ENCODE measurements at places on chromosomes 12 and 14.
A peak's percentile ranks its signal among the peaks of the same experiment; 100 is the strongest.

DNA sequence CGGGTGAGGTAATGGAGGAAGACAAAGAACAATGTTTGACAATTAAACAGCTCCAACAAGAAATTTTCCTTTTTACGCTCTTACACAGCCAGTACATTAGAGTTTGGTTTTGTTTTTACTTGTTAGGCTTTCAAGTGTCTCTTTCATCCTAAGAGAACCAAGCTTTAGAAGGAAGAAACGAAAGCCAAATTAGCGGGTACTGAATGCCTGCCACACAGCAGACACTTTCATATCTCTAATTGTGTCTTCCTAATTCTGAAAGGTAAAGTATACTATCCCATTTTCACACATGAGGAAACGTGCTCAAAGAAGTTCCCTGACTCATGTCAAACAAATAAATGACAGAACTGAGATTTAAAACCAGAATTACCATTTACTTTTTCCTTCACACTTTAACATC, 65.0 kb downstream of the CDK17 start:
- no peak for DNase-seq

DNA sequence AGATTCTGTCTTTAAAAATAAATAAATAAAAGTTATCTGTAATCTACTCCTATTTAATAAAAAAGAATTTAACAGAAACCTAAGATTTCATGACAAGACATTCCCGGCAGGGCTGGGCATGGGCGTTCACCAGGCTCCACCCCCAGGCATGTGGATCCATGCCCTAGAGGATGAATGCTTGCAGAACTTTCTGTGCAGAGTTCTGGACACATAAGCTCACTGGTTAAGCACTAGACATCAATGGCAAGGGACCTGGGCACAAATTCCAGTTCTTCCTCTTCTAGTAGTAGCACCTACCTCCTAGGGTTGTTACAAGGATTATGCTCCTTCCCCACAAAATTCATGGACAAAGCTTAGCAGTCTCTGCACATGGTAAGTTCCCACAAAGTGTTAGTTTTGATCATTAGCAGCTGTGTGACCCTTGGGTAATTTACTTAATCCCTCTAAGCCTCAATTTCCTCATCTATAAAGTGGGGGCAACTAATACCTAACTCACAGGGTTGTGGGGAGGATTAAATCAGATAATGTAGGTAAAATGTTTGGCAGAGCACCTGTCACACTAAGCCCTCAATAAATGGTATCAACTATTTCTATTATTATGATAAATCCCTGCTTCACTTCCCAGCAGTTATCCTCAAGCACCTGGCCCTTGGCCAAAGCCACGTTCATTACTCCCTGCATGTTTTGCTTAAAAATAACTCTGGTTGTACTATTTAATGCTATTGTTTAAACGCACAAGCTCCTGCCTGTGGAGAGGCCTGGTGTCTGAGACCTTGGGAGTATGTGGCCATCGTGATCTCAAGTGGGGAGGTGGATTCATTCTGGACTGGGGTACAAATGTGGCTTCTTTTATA, 9.8 kb downstream of the GALNT6 start:
- DNase-seq, result peak; percentile 46

- DNase-seq, result no peak
Observed at GRCh38 chr12:2645460-2645859, 149.3 kb upstream of the FKBP4 start.

GRCh38 chr12:19223018-19223417, 93.5 kb downstream of the PLEKHA5 start:
- peak; percentile 33 for DNase-seq

DNA sequence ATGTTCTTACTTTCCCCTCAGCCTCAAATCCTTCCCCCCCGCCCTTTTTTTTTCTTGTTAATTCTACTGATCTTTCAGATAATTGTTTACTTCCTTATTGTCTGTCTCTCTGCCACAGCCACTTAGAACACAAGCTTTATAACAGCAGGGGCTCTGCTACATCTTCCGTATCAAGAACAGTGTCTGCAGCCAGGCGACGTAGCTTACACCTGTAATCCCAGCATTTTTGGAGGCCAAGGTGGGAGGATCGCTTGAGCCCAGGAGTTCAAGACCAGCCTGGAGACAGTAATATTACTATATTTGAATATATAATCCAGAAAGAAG, 5.4 kb downstream of the SOS2 start:
- no peak for DNase-seq

GRCh38 chr12:108845696-108846095, 11.7 kb downstream of the SSH1 start:
- DNase-seq, result no peak

DNA sequence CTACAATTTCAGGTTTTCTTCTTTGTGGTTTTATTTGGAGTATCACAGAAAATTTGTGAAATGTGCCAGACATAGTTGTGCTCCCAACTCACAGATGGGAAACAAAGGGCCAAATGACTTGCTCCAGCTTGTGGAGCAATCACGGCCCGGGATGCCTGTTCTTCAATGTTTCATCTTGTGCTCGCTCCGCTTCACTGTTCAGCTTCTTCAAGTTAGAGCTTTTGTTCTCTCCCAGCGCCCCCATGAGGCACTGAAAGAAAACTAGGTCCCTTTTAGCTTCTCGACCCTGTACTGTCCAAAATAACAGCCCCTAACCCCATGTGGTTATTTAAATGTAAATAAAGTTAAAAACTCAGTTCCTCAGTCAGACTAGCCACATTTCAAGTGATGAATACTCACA, 187.9 kb upstream of the STXBP6 start:
- peak; percentile 5 for DNase-seq

DNA sequence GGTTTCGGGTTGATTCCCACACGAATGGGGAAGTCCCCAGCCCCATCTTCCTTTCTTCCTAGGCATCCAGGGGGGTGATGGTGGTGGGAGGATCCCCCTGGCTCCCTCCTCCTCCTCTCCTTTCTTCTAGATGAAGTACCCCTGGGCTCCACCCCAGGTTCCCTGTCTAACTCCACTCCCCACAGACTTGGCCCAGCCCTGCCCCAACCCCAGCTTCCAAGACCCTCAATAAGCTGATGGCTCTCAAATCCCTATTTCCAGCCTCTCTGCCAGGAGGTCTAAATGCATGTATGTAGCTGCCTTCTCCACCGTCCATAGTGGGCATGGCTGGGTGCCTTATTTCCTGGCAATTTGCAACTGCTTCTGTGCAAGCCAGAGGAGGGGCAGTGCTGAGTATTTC, 383.7 kb downstream of the BCL11B start:
- DNase-seq, result no peak

GRCh38 chr12:105850103-105850968, 288.4 kb downstream of the NUAK1 start:
- peak; percentile 22 for DNase-seq

- no peak for DNase-seq
Observed at GRCh38 chr12:65986047-65986446, 144.5 kb downstream of the LLPH start.

GRCh38 chr14:89618330-89618708, 201.3 kb upstream of the FOXN3 start:
- peak; percentile 19 for DNase-seq

DNA sequence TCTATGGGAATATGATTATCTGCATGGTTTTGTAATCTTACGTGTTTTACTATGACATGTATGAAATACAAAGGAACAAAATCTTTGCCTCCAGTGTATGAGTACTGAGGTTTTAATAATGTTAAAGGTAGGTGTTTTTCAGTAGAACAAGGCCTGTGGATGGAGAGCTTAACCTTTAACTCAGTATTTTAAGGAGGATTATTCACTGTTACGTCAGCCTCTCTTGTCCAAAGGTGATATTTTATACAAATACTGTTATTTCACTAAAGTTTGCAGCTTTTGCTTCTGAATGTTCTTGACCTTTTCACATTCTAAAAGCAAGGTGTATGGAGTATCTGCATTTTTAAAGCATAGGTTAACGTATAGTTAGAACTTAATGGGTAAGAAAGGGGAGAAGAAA, 195.3 kb downstream of the ERC1 start:
- no peak for DNase-seq

GRCh38 chr14:44847526-44848309, 114.0 kb downstream of the KLHL28 start:
- DNase-seq, result peak; percentile 17

DNA sequence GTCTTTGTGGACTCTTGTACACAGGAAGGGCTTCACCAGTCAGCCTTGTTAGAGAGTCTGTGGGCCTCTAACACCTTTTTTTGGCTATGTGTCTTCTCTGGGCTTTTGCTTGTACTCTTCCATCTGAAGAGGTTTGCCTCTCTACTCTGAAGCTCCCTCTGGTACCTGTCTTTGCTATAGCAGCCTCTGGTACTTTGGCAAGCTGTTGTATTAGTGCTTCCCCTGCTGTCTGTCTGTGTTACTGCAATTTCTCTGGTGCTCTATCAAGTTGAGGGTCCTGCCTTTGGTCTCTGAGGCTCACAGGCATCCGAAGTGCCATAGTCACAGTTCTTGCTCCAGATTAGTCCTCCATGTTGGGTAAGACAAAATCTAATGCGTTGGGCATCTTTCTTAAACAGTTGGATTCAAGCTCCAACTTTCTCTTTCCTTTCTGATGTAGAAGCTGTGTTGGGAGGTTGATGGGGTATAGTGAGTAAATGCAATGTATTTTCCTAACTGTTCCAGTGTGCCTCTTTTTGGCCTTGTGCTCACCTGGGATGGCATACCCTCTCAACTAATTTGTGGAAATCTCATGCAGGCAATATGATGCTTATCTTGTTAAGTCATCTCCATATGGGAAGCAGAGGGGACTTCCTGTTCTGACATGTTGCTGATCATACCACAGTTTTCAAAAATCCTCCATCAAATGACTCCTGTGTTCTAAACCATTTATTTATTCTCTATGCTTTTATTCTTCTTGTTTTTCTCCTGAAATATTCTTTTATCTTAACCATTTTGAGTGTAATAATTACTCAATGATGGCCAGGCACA, 88.8 kb downstream of the ATF7IP start:
- DNase-seq, result peak; percentile 48

DNA sequence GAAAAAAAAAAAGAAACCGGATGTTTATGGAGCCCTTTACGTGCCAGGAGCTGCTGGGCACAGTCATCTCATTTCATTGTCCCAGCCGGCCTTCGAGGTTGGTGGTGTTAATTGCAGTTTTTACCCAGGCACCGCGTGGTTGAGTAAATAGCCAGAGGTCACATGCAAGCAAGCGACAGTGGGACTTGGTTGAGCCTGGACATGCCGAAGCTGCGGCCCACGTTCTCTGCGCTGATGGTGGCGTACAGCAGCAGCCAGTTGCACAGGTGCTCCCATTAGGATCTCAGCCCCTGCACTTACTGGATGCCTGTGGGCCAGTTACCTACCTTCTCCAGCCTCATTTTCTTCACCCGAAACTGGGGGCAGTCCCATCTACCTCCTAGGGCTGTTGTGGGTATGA, 54.0 kb downstream of the TSPAN9 start:
- no peak for DNase-seq

DNA sequence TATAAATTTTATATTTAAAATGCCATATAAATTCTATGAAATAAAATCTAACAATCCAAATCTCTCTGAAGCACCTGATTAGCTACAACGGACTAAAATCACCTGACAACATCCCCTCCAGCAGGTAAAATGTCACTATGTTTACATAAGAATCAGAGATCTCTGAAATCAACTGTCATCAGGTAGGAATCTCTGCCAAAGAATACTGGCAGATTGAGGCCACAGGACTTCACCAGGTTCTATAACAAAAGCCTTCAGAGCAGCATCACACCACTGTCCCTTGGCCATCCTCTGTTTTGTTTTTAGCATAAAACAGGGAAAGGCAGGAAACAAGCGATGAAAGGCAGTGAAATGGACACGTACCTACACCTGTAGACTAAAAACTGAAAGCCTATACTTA, 22.1 kb downstream of the FGD6 start:
- DNase-seq, result no peak

DNA sequence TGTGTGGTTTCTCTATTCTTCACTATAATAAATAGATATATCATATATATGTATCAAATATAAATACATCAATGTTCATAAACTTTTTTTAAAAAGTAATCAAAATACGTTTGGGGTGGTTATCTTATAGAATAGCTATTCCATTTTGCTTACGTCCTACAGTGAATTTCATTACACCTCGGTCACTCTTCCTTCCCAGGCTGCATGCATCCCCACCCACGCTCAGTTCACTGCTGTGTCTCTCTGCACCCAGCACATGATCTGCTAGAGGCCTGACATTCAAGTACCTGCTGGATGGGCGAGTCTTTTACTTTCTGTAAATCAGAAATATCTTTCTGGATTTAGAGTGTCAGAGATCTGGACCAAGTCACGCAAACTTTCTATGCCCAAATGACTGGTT, 3.6 kb downstream of the STX2 start:
- DNase-seq, result no peak

DNA sequence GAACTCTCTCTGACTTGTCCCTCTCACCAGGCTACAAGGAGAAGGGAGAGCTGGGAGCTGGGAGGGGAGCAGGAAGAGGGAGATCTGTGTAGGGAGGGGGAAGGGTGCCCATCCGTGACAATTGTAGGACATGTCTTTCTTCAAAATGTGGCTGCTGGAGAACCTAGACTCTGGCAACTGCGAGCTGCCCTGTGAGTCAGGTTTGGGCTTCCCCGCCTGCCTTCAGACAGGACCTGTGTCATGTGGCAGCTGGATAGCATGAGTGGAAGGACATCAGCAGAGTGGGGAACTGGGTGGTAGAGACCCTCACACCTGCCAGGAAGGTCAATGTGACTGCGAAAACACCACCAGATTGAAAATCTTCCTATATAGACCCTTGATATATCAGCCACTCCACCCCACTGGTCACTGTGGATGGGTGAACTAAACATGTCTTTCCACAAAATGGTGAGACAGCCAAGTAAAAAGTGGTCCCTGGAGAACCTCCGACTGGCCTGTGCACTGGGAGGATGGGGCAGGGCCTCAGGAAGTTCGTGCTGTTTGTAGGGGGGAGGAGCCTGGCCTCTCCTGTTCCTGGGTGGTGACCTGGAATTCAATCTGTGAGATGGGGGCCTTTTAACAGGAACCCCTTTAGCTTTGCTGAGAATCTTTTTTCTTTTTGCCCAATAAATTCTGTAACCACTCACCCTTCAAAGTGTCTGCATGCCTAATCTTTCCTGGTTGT, 62.2 kb upstream of the CAPRIN2 start:
- no peak for DNase-seq

DNA sequence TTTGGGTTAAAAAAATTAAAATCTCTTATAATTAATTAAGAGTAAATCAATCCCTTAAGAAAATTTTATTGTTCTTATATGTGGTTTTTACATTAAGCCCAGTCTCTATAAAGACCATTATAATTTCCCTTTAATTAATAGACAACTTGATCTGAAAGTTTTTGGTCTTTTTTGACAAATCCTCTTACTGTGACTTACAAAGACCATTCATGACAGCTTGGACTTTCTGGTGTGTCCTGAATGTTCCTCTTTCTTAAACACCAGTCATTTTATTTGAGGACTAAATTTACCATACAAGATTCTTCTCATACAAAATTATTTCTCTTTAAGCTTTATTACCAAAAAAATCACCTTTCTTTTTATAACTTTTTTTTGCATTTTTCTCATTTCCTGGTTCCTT, 368.3 kb downstream of the ADGRD1 start:
- DNase-seq, result no peak

DNA sequence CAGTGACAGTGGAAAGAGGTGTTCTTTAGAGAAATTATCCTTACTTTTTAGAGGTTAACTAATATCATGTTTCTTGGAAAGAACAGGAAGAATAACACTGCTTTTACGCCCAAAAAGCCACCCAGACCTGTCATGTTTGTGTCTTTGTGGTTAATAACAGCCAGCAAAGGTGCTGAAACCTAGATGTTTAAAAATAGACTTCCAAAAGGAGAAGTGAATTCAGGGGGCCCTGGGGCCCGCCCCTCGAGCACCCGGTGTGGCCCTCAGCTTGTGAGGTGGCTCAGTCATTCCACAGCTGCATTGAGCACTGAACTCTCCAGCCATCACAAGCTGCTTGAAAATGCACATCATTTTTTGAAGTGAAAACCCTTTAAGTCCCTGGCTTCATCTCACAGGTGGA, 20.8 kb upstream of the AMN start:
- no peak for DNase-seq

All from fibroblast of skin of right biceps (primary cell).